ENCODE measurements at places on chromosomes 6 and 20.

- no peak for DNase-seq
Observed at GRCh38 chr6:95614094-95614493, 36.8 kb downstream of the MANEA start.

DNA sequence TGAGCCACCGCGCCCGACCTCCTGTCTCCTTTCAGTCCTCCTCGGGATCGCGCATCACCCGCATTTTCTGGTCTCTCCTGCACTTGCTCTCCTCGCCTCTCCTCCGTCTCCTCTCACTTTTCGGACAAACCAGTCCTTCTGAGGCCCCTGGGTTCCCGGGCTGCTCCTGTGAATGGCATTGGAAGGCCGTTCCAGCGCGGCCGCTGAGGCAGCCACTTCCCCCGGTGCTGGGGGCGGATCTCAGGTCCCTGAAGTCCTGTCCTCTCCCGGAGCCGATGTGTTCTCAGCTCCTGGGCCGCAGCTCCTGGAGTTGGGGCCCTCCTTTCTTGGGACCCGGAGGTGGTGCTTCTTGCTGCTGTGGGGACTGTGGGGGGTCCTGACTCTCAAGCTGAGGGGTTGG, 803 bp downstream of the MICB start:
- DNase-seq, result no peak

- DNase-seq, result no peak
Observed at GRCh38 chr6:66838764-66839163, 1131.7 kb upstream of the EYS start.

DNA sequence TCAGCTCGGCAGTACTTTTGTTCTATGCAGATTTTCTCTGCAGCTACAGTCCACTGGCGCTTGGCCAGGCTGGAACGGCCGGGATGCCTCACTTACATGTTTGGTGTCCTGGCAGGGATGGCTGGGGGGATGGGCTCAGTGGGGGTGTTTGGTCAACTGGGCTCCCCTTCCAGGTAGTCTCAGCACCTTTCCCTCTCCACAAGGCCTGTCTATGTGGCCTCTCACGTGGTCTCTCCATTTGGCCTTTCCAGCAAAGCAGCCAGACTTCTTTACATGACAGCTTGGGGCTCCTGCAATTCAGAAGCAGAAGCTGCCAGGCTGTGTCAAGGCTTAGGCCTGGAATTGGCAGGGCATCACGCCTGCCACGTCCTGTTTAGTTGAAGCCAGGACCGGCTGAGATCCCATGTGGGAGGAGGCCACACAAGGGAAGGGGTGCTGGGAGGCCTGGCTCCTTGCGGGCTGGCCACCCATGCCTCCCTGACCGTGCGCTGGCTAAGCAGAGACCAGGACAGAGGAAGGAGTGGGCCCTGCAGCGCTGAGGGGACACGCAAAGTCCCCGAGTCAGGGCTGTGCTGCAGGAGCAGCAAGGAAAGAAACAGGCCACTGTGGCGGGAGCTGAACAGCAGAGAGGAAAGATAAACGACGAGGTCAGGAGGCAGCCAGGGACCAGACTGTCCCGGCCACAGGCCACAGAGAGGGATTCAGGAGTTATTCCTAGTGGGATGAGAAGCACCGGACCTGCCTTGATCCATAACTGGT, 38.9 kb downstream of the MGME1 start:
- DNase-seq, result no peak

GRCh38 chr6:33583591-33584155, 3.6 kb upstream of the BAK1 start:
- DNase-seq, result no peak

- DNase-seq, result no peak
Observed at GRCh38 chr6:152091201-152091600, 283.7 kb downstream of the ESR1 start.

DNA sequence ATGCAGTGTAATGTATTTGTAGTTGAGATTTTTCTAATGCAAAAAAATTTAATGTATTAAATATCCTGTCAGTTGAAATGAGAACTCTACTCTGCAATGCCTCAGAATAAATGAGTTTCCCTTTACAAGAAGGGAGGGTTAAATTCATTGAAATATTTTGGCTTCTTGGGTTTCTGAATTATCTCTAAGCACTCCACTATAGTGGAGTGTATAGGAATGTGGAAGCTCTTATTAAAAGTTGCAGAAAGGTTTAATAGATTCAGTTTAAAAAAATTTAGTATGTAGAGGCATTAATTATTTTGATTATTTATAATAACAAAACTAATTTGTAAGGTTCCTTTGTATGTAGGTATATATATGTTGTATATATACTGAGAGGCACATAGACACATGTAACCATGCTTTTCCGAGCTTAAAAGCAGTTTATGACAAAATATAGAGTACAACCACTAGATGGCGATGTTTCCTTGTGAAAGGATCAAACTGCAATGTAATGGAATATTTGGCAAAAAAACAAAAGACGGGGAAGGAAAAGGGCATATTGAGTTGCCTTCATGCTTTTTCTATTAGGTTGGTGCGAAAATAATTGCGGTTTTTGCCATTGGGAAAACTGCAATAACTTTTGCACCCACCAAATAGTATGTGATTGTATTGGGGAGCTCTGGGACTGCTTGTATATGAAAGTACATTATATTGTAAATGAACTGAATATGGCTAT, 144.2 kb downstream of the MYO6 start:
- DNase-seq, result no peak

GRCh38 chr20:39547546-39548408, 585.6 kb downstream of the DHX35 start:
- DNase-seq, result no peak

DNA sequence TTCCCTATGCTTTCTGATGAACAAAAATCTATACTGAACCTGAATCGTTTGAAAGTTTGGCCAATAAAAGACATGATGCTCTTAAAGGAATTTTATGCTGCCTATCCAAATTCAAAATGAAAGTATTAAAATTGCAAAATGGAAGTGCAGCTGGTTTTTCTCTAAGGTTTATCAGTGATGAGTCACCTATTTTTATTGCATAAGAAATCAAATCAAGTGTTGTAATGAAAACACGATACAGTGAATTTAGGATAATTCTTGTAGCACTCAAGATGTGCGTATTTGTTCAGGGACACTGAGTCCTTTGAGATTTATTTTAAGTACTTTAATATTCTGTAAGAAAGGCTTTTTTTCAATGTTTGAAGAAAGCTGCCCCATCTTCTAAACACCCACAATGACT, 409.5 kb downstream of the ADGRB3 start:
- no peak for DNase-seq

- no peak for DNase-seq
Observed at GRCh38 chr20:56626367-56627121, 2.6 kb upstream of the TFAP2C start.

GRCh38 chr20:48405909-48406308, 421.9 kb downstream of the PREX1 start:
- no peak for DNase-seq

All from NCI-H524 treated with DMSO at 0.1 percent for 48 hours (cell line).